Activated naive CD8-positive, alpha-beta T cell treated with anti-CD3 and anti-CD28 coated beads, Interleukin-2, amount 50 U/mL, for 24 hours (primary cell): ENCODE measurements at places on chromosomes 11 and 22.

DNA sequence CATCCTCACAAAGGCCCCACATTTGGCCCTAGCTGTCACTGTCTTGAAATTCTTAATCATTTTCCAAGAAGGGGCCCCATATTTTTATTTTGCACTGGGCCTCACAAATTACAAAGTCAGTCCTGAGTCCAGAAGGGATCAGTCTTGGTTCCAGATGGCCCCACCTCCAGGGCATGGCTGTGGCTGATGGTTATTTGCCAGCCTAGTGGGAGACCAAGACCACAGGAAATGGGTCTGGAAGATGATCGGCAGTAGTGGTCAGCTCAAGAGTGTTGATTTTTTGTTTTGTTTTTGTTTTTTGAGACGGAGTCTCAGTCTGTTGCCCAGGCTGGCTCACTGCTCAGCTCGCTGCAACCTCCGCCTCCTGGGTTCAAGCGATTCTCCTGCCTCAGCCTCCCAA lies 47.1 kb upstream of the EMID1 start:
- H3K27ac ChIP-seq: no peak overlapping the region
- no peaks in the 10 kb centered on the region for H3K36me3 ChIP-seq
- DNase-seq: no peak
- H3K27me3 ChIP-seq: peaks cover 57% of the 10 kb centered on the region
- peaks cover 10% of the 10 kb centered on the region for H3K4me1 ChIP-seq

DNA sequence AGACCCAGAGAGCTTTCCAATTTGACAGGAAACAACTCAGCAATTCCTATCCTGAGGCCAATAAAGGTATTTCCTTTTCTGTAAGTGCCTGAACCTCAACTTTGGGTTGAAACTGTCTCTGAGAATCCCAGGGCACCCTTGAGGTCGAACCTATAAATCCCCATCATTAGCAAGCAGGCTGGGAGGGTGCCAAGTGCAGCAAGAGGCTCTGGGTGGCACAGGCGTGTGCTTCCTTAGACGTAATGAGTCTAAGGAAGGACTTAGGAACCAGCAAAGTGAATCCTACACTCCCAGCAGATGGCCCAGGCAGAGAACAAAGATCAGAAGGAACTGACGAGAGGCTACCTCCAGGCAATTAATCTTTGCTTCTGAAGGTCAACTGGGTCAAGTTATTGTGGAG lies 234.3 kb upstream of the NARS2 start:
- H3K4me3 ChIP-seq: no peak overlapping the region
- no peaks in the 10 kb centered on the region for H3K36me3 ChIP-seq
- no peak for DNase-seq
- no peak overlapping the region for H3K27ac ChIP-seq
- peaks cover 2% of the 10 kb centered on the region for H3K27me3 ChIP-seq

DNA sequence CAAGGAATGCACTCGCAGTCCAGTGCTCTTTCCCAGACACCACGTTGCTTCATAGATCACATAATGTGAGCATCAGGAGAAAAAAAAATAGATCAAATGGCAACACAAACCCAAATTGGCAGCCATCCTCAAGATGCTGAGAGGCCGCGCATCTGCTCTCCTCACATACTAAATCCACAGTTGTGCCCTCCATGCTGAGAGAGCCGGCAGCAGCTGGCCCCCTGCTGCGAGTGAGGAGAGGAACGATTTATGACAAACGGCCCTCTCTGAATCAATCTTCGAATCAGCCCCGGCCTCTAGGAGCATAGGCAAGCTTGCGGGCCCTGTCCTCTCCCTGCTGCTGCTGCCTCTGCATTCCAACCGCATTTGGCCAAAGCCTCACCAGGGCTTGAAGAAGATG lies 159.9 kb upstream of the TENM4 start:
- H3K4me1 ChIP-seq: no peaks in the 10 kb centered on the region
- H3K27me3 ChIP-seq: no peaks in the 10 kb centered on the region
- no peak overlapping the region for H3K4me3 ChIP-seq

- DNase-seq: no peak
- peaks cover 25% of the 10 kb centered on the region for H3K36me3 ChIP-seq
- no peaks in the 10 kb centered on the region for H3K4me1 ChIP-seq
- no peaks in the 10 kb centered on the region for H3K27me3 ChIP-seq
- H3K4me3 ChIP-seq: no peak overlapping the region
Measured at GRCh38 chr11:28243581-28243980, 135.4 kb downstream of the METTL15 start.

DNA sequence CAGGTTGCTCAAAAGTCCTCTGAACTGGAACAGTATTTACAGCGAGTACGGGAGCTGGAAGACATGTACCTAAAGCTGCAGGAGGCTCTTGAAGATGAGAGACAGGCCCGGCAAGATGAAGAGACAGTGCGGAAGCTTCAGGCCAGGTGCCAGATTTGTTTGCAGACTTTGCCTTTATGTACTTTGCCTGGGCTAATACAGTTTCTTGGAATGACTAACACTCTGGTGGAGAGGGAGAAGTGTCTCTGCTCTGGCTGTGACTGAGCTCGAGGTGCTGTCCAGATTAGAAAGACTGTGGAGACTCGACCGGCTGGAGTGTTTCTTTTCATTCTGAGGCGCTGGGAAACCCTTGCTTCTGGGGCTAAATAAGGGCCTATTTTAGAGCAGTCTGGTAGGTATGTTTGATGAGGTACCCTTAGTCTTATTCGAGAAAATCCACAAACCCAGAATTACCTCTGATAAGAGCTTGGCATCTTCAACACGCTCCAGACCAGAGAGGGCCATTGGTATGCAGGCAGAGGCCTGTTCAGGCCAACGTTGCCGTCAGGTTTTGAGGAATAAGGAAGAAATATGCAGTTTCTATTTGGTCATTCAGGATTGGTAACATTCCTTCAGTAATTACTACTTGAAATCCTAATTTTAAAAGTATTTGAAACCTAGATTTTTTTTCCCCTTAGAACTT lies 76.5 kb downstream of the SWAP70 start:
- no peak for DNase-seq
- H3K4me3 ChIP-seq: no peak overlapping the region
- peaks cover 20% of the 10 kb centered on the region for H3K4me1 ChIP-seq
- no peaks in the 10 kb centered on the region for H3K27me3 ChIP-seq

GRCh38 chr11:27317751-27318150 lies 45.3 kb downstream of the CCDC34 start:
- H3K36me3 ChIP-seq: no peaks in the 10 kb centered on the region
- H3K27ac ChIP-seq: no peak overlapping the region
- no peak for DNase-seq
- H3K4me1 ChIP-seq: peaks cover 9% of the 10 kb centered on the region

GRCh38 chr11:11876458-11876857 lies 34.7 kb downstream of the USP47 start:
- no peak for DNase-seq
- H3K27me3 ChIP-seq: no peaks in the 10 kb centered on the region
- no peak overlapping the region for H3K4me3 ChIP-seq
- peaks cover 7% of the 10 kb centered on the region for H3K36me3 ChIP-seq
- peaks cover 37% of the 10 kb centered on the region for H3K4me1 ChIP-seq
- no peak overlapping the region for H3K27ac ChIP-seq

DNA sequence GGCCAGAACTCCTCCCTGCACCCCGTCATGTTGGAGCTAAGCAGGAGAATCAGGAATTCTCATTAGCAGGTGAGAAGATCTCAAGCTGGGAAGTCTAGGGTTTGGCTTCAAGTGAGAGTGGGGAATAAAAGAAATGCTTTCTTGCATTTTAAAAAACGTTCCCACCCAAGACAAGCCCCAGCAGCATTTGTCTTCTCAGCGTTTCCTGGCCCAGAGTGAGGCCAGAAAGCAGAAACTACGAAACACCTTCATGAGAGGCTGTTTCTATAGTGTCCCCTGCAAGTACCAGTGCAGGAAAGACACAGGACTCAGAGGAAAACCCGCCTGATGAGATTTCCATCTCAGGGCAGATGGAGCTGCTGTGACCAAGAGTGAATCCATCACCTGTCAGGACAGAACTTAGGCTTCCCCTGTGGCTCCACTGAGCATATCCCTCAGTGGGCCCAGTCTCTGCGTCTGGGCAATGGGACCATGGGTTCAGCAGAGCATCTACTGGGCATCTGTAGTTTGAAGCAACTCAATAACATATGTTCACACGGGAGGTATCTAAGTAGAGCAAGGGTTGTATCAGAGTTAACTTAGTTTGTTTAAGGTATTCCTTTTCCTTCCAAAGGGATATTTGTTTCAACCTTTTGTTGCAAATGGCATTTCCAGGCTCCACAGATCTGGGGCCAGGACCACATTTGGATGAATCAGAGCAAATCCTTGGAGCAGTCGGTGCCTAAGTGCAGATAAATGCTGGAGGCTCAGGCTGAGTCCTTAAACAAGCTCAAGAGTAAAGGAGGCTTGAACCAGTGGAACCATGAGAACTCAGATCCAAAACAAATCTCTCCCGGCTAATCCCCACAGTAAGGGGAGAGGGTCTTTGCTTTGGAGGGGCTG lies 548.3 kb downstream of the MIAT start:
- DNase-seq: no peak
- H3K36me3 ChIP-seq: no peaks in the 10 kb centered on the region
- H3K4me1 ChIP-seq: no peaks in the 10 kb centered on the region
- peaks cover 7% of the 10 kb centered on the region for H3K27me3 ChIP-seq
- no peak overlapping the region for H3K4me3 ChIP-seq
- H3K27ac ChIP-seq: no peak overlapping the region

GRCh38 chr22:39897841-39898240 lies 3.0 kb upstream of the GRAP2 start:
- no peak overlapping the region for H3K27ac ChIP-seq
- H3K4me1 ChIP-seq: peaks cover 28% of the 10 kb centered on the region
- no peak for DNase-seq
- H3K36me3 ChIP-seq: peaks cover 8% of the 10 kb centered on the region
- H3K27me3 ChIP-seq: no peaks in the 10 kb centered on the region

- peaks cover 47% of the 10 kb centered on the region for H3K4me1 ChIP-seq
- peak; percentile 16 for DNase-seq
- H3K27ac ChIP-seq: peak overlapping the region; percentile 76
- H3K36me3 ChIP-seq: peaks cover 76% of the 10 kb centered on the region
- no peaks in the 10 kb centered on the region for H3K27me3 ChIP-seq
Measured at GRCh38 chr11:43397251-43397650, 38.5 kb downstream of the TTC17 start.

GRCh38 chr11:99683933-99684332 lies 663.2 kb downstream of the CNTN5 start:
- no peak overlapping the region for H3K27ac ChIP-seq
- H3K4me1 ChIP-seq: no peaks in the 10 kb centered on the region
- no peak overlapping the region for H3K4me3 ChIP-seq

DNA sequence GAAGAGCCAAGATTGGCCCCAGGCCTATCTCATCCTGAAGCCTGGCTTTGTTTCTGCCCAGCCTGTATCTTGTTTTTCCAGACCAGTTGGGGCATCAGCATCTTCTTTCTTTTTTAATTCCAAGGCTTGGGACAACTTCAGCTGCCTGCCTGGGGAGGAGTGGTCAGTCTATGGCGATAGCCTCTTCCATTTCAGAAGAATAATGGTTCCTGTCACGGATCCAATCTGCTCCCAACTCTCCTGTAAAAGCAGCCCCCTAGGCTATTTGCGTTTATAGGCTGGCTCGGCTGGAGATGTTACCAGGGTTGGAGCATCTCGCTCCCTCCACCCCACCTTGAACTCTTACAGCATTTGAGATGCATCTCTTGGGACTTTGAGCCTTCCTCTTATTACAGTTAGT lies 145.2 kb upstream of the CADM1 start:
- H3K4me3 ChIP-seq: no peak overlapping the region
- no peak for DNase-seq
- H3K4me1 ChIP-seq: no peaks in the 10 kb centered on the region
- H3K27me3 ChIP-seq: peaks cover 8% of the 10 kb centered on the region
- no peaks in the 10 kb centered on the region for H3K36me3 ChIP-seq

- peaks cover 15% of the 10 kb centered on the region for H3K4me1 ChIP-seq
- H3K27ac ChIP-seq: no peak overlapping the region
- no peak for DNase-seq
Measured at GRCh38 chr11:65224930-65225278, 36.9 kb upstream of the POLA2 start.

- H3K4me3 ChIP-seq: no peak overlapping the region
- H3K27ac ChIP-seq: no peak overlapping the region
- H3K27me3 ChIP-seq: peaks cover 9% of the 10 kb centered on the region
- H3K36me3 ChIP-seq: no peaks in the 10 kb centered on the region
- no peak for DNase-seq
Measured at GRCh38 chr11:115518983-115519628, 14.9 kb upstream of the CADM1 start.

- no peak overlapping the region for H3K27ac ChIP-seq
- no peaks in the 10 kb centered on the region for H3K36me3 ChIP-seq
- DNase-seq: no peak
- no peak overlapping the region for H3K4me3 ChIP-seq
- H3K27me3 ChIP-seq: peaks cover 10% of the 10 kb centered on the region
- peaks cover 22% of the 10 kb centered on the region for H3K4me1 ChIP-seq
Measured at GRCh38 chr11:102267609-102268008, 49.7 kb upstream of the BIRC3 start.
